ENCODE measurements at places on chromosomes 7 and 10. TPM values are rescaled to one million over a fixed set of nuclear protein-coding genes. Genes with fewer than 3 reads are reported as not detected.

DNA sequence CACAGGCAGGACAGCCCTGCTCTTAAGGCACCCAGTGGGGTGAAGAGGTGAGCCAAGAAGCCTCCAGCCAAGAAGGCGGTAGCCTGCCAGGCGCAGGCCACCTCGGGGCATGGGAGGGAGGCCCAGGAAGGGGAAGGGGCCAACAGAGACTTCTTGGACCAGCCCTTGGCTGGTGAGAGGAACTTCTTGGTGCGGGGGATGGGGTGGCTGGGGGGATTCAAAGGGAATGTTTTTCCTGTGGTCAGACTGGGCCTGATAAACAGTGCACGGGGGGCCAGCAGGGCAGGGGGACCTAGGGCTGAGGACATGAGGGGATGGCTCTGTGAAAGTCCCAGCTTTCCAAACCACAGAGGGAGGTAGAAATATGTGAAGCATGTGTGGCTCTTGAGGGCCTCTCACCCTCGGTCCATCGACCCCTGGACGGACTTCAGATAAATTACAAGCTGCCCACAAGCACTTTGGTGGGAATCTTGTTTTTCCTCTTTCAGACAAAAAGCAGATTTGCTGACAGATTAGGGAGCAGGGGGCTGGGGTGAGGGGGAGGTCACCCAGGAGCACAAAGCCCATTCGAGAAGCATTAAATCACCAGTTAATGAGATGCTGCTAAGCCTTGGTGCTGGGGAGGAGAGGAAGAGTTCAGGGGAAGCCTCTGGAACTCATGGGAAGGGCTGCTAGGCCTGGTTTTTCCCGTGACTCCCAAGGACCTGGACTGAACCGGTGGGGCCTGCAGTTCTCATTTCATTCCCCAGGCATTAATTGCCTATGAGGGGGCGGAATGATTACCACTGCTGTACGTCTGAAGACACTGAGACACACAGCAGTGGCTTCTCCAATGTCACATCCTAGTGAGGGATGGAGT is 11.3 kb downstream of the CRYGN start:
- peak; percentile 85 for DNase-seq

The ACHE gene
- total RNA-seq: 0.16 TPM

DNA sequence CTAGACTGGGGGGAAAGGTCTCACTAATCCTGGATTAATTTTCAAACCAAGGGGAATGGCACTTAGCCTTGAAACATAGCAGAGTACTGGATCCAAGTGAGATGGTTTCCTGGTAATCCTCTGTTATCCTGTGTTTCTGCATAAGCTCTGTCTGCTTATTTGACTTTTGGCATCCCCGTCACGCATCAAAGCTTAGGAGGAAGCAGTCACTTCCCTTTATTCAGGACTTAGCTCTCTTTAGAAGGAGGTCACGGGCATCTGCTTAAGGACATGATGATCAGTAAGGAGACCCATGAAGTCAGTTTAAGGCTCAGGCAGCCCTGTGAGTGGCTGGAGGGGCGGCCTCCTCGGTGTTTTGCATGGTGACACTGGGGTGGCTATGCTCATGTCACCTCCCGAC is 30.0 kb downstream of the TSPAN15 start:
- DNase-seq: no peak

The HOXA1 gene
- 5.8 TPM for total RNA-seq

DNA sequence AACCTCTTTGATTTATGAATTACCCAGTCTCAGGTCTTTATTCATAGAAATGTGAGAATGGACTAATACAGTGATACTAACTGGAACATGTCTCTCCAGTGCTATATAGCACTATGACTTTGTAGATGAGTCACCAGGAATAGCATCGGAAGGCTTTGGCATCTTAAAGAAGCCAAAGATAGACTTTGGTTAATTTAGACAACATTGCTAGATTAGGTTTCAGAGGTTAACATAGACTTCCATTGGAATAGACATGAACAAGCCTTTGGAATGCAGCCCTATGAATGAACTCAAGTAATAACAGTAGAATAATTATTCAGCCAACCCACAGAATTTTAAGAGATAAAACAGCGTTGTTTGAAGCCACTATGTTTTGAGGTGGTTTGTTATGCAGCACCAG is 169.2 kb downstream of the HGF start:
- DNase-seq: no peak

GRCh38 chr10:26698909-26699308 is 1.4 kb downstream of the PDSS1 start:
- DNase-seq: no peak

- DNase-seq: no peak
Observed at GRCh38 chr10:58514111-58514770, 1.6 kb downstream of the BICC1 start.
